Hindlimb muscle (tissue), 1 donor: ENCODE measurements at places on chromosomes 2 and 18. TPM values are rescaled to one million over a fixed set of nuclear protein-coding genes. Genes with fewer than 3 reads are reported as not detected.
A peak's percentile ranks its signal among the peaks of the same experiment; 100 is the strongest.

DNA sequence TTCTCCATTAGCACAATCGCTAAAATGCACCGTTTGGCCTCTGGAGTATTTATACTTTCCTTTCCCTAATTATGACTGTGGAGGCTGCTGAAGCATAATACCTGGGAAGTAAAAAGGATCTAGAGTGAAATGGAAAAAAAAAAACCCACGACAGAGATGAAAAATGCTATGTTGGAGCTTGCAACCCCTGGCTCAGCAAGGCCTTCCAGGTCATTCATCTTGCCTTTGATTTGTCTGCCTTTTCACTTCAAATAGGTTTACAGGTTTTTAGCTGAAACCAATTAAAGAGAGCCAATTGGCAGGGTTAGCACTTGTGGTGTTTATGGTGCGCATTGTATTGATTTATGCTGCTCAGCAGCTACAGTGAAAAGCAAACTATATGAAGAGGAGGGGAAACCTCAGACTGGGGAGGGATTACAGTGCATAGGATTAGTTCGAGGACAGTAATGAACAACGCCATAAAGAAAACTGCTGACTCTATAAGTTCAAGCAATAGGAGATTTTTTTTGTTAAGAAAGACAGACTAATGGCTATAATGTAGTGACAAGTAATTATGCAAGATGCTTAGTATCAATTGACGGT lies 347.9 kb downstream of the MEIS1 start:
- no peak for DNase-seq

DNA sequence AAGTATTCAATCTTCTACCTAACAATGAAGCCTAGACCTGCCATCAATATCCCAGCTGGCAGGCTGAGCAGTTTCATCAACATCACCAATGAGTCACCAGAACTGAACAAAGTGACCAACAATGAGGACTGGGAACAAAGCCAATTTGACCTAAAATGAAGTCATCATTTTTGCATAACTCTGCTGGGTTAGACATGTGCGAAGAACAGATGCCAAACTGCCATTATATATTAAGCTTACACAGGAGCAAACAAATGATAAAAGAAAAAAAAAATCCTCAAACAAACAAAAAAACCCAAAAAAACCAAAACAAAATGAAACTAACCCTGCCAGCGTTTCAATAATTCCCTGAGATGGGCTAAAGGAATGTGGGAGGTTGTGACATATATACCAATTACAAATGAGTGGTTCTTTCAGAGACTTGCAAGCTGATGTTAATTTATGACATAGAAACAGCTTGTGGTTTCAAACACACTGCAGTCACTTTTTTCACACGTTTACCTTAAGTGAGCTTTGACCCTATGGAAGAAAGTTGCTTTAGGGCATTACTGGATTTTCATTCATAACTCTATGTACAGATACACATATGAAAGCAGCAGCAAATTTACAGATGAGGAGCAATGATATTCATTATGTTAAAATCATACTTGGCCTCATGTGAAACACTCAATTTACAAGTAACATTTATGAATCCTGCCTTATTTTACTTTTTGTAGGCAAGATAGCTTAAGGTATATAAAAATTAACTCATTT lies 56.9 kb upstream of the CCDC141 start:
- DNase-seq = peak; percentile 19

GRCh38 chr2:174784316-174784715 lies 20.0 kb upstream of the CHRNA1 start:
- DNase-seq = no peak

DNA sequence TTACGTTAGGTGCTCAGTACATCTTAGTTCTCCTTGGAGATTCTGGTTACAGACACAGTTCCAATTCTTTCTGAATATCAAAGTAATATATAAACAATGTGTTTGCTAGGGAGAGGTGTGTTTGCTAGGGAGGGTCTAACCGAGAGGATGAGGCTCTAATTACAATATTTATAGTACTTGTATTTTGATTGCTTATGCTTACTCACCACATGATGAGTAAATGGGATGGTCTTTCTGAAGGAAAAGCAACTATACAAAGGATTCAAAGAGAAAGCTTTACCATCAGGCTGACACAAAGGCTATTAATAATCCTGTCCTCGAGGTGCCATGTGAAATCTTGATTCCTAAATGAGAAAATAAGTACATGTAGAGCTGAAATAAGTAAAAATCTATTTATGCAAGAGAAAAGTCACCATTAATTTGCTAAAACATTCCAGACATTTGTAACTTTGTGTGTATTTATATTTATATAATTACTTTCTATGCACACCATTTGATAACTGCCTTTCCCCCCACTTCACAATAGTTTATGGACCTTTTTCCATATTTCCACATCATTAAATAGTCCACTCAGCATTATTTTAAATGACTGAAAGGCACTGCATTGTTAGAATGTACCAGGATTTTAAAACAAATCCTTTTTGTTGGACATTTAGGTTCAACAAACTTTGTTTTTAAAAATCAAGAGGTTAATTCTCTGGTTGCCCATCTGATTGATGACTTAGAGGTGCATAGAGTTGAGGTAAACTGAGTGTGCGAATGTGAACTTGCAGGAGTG lies 94.5 kb upstream of the FN1 start:
- no peak for DNase-seq

DNA sequence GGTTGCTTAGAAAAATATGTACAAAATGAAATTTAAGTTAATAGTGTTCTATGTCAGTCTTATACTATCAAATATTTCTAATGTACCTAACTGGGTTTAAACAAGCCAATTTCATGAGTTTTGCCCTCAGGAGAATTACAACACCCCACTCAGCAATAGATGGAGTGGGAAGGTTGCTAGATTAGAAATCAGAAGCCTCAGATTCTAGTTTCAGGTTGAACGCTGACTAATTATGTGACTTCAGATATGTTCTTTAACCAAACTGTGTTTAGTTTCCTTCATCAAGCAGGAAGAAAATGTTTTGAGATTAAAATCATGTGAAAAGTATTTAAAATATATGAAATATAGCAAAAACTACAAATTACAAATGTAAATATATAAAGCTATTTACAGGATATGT lies 133.8 kb upstream of the KCNH7 start:
- DNase-seq = no peak

DNA sequence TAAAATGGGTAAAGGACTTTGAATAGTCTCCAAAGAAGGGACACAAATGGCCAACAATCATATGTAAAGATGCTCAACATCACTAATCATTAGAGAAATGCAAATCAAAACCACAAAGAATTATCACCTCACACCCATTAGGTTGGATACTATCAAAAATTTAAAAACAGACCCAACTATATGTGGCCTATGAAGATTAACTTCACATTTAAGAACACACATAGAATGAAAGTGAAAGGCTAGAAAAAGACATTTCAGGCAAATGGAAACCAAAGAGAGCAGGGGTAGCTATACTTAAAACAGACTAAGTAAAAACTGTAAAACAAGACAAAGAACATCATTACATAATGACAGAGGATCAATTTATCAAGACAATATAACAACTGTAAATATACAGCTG lies 53.5 kb upstream of the ASPRV1 start:
- no peak for DNase-seq

DNA sequence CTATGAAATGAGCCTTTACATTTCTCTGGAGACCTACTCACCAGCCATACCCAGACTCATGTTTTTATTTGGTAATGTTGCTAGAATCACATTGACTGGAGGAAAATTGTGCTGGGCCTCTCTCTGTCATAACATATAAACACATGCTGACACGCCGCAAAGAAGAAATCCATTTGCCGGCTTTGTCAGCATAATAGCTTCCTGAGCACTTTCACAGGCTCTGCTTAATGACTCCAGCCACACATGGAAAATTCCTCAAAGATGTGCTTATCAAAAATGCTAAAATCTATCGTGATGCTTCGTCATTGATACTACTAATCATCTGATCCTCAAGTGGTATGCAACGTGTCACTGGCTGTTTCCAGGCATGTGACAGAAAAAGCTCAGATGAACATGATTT lies 63.1 kb downstream of the RND3 start:
- DNase-seq = no peak

- DNase-seq = no peak
Measured at GRCh38 chr2:10252224-10252623, 50.5 kb upstream of the HPCAL1 start.

GRCh38 chr2:231781798-231782726 lies 980 bp upstream of the PDE6D start:
- peak; percentile 34 for DNase-seq

- no peak for DNase-seq
Measured at GRCh38 chr2:150647943-150648342, 160.5 kb upstream of the RND3 start.

DNA sequence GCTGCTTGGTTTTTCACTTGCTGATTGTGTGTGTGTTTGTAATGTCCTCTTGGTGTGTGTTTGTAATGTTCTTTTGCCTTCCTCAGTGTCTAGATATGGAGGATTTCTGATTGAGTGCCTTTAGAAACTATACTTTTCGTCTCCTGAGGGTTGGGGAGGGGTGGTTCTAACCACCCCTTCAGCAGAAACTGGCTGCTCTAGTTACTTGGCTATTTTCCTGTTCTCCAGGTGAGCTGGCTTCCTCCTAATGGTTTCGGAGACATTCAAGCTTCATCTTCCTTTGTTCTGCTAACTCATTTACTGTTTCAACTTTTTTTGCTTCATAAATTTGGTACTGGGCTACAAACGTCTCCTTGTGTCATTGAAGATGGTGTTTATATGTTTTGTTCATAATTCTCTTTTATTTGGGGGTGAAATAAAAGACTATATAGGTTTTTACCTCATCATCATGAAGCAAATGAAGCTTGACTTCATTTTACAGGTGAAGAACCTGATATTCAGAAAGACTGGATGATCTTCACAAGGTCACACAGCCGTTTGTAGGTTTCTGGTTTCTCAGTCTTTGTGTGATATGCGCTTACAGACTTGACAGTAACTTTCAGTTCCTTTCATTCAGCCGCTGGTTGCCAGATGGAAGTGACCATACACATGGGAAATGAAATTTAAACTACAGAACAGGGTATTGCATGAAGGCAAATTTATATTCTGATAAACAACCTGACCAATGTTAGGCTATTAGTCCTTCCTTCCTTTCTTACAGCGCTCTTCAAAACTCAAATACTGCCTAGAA lies 238.5 kb downstream of the GALR1 start:
- no peak for DNase-seq

GRCh38 chr2:176876493-176877103 lies 336.0 kb upstream of the HNRNPA3 start:
- DNase-seq = no peak

DNA sequence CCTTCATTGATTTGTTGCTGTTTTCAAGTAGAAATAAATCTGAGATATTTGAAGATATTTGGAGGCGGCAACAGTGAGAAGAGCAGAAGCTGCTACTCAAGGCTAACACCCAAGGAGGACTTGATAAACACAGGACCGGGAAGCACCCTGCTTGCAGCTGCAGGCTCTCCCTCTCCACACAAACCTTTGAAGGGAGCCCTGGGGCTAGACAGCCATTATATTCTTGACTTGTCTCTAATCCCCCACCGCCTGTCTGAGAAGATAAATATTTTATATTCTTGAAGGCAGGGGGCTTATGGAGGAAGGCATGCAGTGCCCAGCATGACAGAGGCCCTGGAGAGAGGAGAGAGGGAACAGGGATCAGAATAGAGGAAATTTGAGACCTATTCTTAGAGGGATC lies 50.9 kb upstream of the SMAD2 start:
- DNase-seq = no peak

- no peak for DNase-seq
Measured at GRCh38 chr2:161782615-161783014, 158.4 kb downstream of the SLC4A10 start.

DNA sequence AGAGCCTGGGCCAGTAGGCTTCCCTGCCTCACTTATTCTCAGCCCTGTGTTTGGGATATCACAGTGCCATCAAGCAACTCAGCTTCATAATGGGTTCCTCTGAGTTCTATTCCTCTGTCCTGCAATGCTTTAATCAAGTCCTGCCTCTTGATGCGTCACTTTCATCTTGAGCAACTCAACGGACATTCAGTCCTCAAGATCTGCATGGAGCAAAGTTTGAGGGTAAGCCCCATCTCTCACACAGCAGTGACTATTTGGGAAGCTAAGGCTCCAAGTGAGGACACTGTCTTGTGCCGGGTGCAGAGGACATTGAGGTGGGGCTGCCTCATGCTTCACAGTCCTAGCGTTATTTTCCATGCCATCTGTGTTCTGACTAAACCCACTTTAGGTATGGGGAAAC lies 50.9 kb upstream of the PLB1 start:
- no peak for DNase-seq

- DNase-seq = no peak
Measured at GRCh38 chr18:69265656-69266055, 135.0 kb upstream of the DOK6 start.

Gene IL37
- not detected for polyA plus RNA-seq

Gene B4GALT6
- 11.6 TPM for polyA plus RNA-seq

Gene UCN
- polyA plus RNA-seq = 2.5 TPM

Gene KRTCAP3
- 1.4 TPM for polyA plus RNA-seq

Gene C2orf15
- 0.56 TPM for polyA plus RNA-seq

Gene FKBP1B
- polyA plus RNA-seq = 2.5 TPM

Gene VAMP5
- polyA plus RNA-seq = 54.7 TPM

Gene PXDN
- 140 TPM for polyA plus RNA-seq

Gene CNGA3
- polyA plus RNA-seq = 0.57 TPM
